ENCODE measurements at places on chromosomes 1 and 21.

GRCh38 chr1:33039840-33040239, 3.2 kb upstream of the AK2 start:
- peak; percentile 38 for DNase-seq

DNA sequence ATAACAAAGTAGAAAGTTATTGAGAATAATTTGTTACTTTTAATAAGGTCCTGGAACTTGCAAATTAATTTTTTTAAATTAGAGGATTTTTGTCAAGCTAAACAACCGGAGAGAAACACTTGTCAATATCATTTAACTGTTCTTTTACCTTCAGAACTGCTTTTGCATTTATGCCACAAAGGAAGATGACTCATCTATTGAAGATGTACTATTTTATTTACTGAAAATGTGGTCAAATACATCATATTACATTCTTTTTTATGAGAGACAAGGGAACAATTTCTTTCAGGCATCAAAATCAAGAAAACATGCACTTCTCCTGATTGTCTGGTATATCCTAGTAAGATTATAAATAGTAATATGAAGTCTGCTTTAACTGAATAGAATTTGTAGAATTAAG, 558.2 kb upstream of the PRMT6 start:
- DNase-seq = no peak

GRCh38 chr1:104182251-104182650, 432.6 kb downstream of the AMY1C start:
- no peak for DNase-seq

DNA sequence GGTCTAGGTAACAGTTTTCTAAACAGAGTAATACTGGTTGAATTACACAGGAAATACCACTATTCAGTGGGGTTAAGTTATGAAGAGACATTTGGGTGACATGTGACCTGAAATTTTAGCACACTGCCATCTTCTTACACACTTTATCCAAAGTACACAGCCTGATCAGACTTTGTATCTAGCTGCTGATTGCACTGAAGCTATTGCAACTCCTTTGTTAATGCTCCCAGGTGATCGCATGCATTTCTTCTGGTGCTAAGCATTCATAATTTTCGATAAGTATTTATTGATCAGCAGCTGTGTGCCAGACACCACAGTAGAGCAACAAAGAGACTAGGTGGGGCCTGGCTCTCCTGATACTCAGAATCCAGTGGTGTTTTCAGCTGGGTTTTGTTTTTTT, 52.4 kb downstream of the AK4 start:
- no peak for DNase-seq

- no peak for DNase-seq
Measured at GRCh38 chr1:2112280-2112701, 62.1 kb downstream of the PRKCZ start.
